Gastrocnemius medialis (tissue), 4 donors: ENCODE measurements at places on chromosomes 13 and 19.
A peak's percentile ranks its signal among the peaks of the same experiment; 100 is the strongest.

GRCh38 chr13:98297051-98297450 lies 120.0 kb upstream of the RNF113B start:
- no peak overlapping the region for H3K27ac ChIP-seq
- no peak overlapping the region for H3K4me3 ChIP-seq
- peaks cover 15% of the 10 kb centered on the region for H3K4me1 ChIP-seq
- no peaks in the 10 kb centered on the region for H3K27me3 ChIP-seq
- DNase-seq = no peak

GRCh38 chr13:89136678-89137077 lies 1465.5 kb downstream of the SLITRK5 start:
- no peak for DNase-seq
- no peak overlapping the region for H3K27ac ChIP-seq
- no peaks in the 10 kb centered on the region for H3K4me1 ChIP-seq
- no peaks in the 10 kb centered on the region for H3K27me3 ChIP-seq

DNA sequence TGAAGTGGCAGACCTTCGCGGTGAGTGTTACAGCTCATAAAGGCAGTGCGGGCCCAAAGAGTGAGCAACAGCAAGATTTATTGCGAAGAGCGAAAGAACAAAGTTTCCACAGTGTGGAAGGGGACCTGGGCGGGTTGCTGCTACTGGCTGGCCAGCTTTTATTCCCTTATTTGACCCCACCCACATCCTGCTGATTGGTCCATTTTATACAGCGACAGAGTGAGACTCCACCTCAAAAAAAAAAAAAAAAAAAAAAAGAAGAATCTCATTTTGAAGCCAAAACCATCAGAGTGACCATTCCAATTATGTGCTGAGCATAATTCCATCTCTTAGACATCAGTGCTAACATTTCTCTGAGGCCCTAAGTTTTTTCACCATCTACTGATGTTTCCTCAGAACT lies 1.9 kb upstream of the ZNF552 start:
- H3K36me3 ChIP-seq = no peaks in the 10 kb centered on the region
- H3K4me1 ChIP-seq = peaks cover 28% of the 10 kb centered on the region
- no peaks in the 10 kb centered on the region for H3K27me3 ChIP-seq

DNA sequence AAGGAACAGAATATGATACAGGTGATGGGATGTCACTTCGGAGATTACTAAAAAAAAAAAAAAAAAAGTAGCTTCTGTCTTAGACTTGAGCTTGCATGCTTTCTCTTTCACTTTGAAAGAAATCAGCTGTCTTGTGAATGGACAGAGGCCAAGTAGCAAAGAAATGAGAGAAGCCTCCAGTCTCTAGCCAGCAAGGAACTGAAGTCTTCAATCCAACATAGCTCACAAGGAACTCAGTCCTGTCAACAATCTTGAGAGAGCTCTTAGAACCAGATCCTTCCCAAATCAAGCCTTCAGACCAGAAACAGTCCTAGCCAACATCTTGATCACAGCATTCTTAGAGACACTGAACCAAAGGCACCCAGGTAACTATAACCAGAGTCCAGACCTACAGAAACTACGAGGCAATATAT lies 7.7 kb downstream of the N4BP2L2 start:
- H3K27me3 ChIP-seq = no peaks in the 10 kb centered on the region
- peak overlapping the region; percentile 78 for H3K27ac ChIP-seq
- peaks cover 82% of the 10 kb centered on the region for H3K4me1 ChIP-seq
- DNase-seq = peak; percentile 21
- H3K36me3 ChIP-seq = peaks cover 6% of the 10 kb centered on the region
- H3K4me3 ChIP-seq = peak overlapping the region; percentile 0

DNA sequence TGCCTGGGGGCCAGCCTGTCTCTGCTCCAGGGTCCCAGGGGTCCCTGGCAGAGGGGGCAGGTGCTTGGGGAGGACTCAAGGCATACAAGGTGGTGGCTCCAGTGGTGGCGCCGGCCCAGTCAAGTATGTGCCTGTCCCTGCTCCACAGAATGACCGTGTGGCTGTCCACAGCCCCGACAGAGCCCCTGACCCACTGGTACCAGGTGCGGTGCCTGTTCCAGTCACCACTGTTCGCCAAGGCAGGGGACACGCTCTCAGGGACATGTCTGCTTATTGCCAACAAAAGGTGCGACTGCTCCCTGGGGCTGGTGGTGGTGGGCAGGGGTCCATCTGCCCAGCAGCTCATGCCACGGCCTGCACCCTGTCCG lies 8.2 kb downstream of the YIPF2 start:
- peaks cover 52% of the 10 kb centered on the region for H3K36me3 ChIP-seq
- H3K27ac ChIP-seq = peak overlapping the region; percentile 54
- H3K4me1 ChIP-seq = peaks cover 20% of the 10 kb centered on the region
- no peaks in the 10 kb centered on the region for H3K27me3 ChIP-seq

DNA sequence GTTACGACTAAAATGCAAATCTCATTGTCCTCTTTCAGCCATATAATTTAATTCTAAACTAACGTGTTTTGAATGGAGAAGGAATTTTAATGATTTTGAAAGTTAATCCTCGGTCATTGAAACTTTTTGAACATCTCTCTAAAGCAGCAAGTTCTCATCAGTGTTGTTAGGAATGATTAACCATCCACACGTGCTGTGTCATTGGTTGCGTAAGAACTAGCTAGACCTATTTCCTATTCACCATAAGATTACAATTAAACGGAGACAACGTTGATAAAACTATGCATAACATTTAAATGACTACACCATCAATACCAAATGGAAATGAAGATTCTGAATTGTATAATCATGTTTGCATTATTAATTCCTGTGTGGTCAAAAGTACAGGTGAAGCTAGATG lies 155.6 kb upstream of the IRS2 start:
- peaks cover 11% of the 10 kb centered on the region for H3K4me1 ChIP-seq
- no peaks in the 10 kb centered on the region for H3K36me3 ChIP-seq
- no peak for DNase-seq
- H3K27ac ChIP-seq = no peak overlapping the region
- no peak overlapping the region for H3K4me3 ChIP-seq

DNA sequence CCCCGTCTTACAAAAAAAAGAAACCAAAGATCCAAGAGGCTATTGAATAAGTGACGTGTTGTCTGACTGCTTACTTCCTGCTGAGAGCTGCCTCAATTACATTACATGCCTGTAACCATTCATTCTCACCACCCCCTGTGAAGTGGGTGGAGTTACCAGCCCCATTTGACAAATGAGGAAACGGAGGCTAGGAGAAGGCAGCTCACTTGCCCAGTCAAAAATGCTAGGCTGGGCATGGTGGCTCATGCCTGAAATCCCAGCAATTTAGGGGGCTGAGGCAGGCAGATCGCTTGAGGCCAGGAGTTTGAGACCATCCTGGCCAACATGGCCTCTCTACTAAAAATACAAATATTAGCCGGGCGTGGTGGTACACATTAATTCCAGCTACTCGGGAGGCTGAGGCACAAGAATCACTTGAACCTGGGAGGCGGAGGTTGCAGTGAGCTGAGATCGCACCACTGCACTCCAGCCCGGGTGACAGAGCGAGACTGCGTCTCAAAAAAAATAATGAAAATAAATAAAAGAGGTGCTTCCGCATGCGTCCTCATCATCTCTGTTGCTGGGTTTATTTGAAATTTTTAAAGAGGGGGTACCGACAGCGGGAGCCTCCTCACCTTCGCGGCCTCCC lies 499 bp downstream of the LSM7 start:
- H3K36me3 ChIP-seq = peaks cover 20% of the 10 kb centered on the region
- H3K27ac ChIP-seq = peak overlapping the region; percentile 90
- H3K4me1 ChIP-seq = peaks cover 50% of the 10 kb centered on the region
- DNase-seq = no peak
- H3K4me3 ChIP-seq = peak overlapping the region; percentile 73
- no peaks in the 10 kb centered on the region for H3K27me3 ChIP-seq

GRCh38 chr19:12000152-12000981 lies 35.1 kb downstream of the ZNF433 start:
- no peaks in the 10 kb centered on the region for H3K36me3 ChIP-seq
- H3K27me3 ChIP-seq = no peaks in the 10 kb centered on the region
- no peak for DNase-seq
- H3K4me1 ChIP-seq = no peaks in the 10 kb centered on the region

DNA sequence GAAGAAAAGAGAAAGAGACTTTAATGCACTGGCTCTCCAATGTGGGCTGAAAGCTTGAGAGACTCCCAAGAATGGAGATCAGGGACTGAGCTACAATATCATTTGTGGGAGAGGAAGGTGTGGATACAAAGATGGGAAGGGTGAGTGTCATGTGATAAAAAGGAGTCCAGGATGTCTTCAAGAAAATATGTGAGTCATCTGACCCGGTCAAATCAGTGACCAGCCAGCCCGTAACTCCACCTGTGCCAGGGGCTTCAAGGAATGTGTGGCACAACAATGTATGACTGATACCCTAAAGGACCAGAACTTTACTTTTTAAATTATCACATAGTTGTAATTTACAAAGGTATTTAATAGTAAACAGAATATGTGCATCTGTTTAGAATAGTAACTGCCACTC lies 97.2 kb downstream of the DOCK9 start:
- peak overlapping the region; percentile 52 for H3K27ac ChIP-seq
- H3K36me3 ChIP-seq = no peaks in the 10 kb centered on the region
- H3K4me3 ChIP-seq = no peak overlapping the region

DNA sequence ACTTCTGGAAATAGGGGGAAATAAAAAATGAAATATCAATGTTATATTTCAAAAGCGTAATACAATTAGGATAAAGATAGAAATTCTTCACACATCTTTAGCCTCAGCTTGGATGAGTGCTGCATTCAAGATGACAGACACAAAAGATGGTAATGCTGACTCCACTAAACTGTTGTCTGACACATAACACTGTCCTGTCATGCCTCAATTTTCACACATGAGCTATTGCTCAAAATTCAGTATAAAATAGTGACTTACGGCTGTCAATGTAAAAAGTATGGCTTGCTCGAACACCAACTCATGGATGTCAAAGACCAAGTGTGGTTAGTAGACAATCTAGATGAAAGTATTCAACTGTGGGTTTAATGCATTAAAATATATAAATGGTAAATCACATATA lies 94.5 kb downstream of the KLF12 start:
- peaks cover 8% of the 10 kb centered on the region for H3K4me1 ChIP-seq
- no peak for DNase-seq
- H3K36me3 ChIP-seq = no peaks in the 10 kb centered on the region
- no peak overlapping the region for H3K27ac ChIP-seq
- H3K27me3 ChIP-seq = no peaks in the 10 kb centered on the region

GRCh38 chr13:79389026-79389425 lies 17.0 kb downstream of the RBM26 start:
- no peaks in the 10 kb centered on the region for H3K36me3 ChIP-seq
- H3K27ac ChIP-seq = no peak overlapping the region
- no peak for DNase-seq
- no peaks in the 10 kb centered on the region for H3K27me3 ChIP-seq
- H3K4me1 ChIP-seq = peaks cover 39% of the 10 kb centered on the region

DNA sequence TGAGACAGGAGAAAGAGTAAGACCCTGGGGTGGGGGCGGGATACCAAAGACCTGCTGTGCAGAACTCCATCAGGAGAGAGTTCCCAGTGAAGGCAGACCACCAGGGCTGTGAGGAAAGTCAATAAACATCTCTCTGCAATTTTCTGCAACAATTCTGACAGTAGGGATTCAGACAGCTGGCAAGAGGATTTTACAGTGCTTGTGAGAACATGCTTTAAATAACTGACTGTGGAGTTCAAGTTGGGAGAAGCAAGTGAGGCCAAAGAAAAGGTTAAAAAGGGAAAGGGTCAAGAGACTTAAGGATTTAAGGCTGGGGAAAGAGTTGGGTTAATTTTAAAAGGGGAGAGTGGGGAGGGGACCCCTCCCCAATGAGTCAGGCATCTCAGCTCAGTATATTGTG lies 98.4 kb downstream of the USP12 start:
- H3K27me3 ChIP-seq = no peaks in the 10 kb centered on the region
- H3K4me3 ChIP-seq = no peak overlapping the region
- H3K27ac ChIP-seq = no peak overlapping the region
- no peak for DNase-seq
- peaks cover 30% of the 10 kb centered on the region for H3K36me3 ChIP-seq
- no peaks in the 10 kb centered on the region for H3K4me1 ChIP-seq

DNA sequence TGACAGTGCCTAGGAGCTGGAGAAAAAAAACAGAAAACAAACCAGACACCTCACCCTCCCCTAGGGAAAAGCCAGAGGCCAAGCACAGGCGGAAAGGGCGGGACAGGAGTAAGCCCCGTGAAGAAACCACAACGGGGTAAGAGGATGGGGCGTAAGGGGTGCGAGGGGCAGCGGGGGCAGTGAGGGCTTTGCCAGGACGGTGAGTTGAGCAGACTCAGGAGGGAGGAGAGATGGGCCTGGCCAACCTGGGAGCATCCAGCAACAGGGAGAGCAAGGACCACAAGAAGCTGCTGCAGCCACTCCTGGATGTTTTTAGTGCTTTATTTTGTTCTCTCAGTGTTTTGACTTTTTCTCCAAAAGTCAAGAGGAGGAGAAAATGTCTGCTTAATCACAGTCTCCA lies 114.1 kb upstream of the SOX1 start:
- H3K4me1 ChIP-seq = no peaks in the 10 kb centered on the region
- H3K36me3 ChIP-seq = no peaks in the 10 kb centered on the region
- no peak for DNase-seq
- H3K27me3 ChIP-seq = no peaks in the 10 kb centered on the region

- no peaks in the 10 kb centered on the region for H3K4me1 ChIP-seq
- no peaks in the 10 kb centered on the region for H3K27me3 ChIP-seq
- DNase-seq = no peak
- H3K4me3 ChIP-seq = no peak overlapping the region
- H3K27ac ChIP-seq = no peak overlapping the region
- H3K36me3 ChIP-seq = no peaks in the 10 kb centered on the region
Observed at GRCh38 chr13:70714993-70715392, 606.7 kb upstream of the KLHL1 start.

- no peaks in the 10 kb centered on the region for H3K4me1 ChIP-seq
- no peak for DNase-seq
- no peak overlapping the region for H3K4me3 ChIP-seq
- no peak overlapping the region for H3K27ac ChIP-seq
- no peaks in the 10 kb centered on the region for H3K36me3 ChIP-seq
Observed at GRCh38 chr13:93411186-93411680, 184.6 kb downstream of the GPC6 start.

- H3K4me3 ChIP-seq = no peak overlapping the region
- H3K4me1 ChIP-seq = peaks cover 17% of the 10 kb centered on the region
- H3K36me3 ChIP-seq = peaks cover 74% of the 10 kb centered on the region
- DNase-seq = no peak
- peak overlapping the region; percentile 27 for H3K27ac ChIP-seq
Observed at GRCh38 chr19:10112895-10113591, 1.6 kb downstream of the P2RY11 start.

DNA sequence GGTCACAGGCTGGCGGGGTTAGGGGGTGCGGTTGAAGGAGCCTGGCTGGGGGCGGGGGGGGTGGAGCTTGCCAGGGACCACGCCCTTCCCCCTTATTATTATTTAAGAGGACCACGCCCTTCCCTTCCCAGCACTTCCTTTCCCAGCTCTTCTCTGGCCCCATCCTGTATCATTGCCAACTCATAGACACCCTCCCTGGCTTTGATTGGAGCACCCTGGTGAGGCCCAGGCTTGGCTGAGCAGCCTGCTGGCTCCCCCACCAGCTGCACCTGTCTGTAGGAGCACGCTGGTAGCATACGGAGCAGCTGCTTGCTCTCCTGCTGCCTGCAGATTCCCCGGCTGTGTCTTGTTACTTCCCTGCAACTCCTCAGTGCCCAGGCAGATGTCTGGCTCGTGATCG lies 62.5 kb upstream of the PDX1 start:
- H3K27ac ChIP-seq = no peak overlapping the region
- no peaks in the 10 kb centered on the region for H3K36me3 ChIP-seq
- H3K27me3 ChIP-seq = no peaks in the 10 kb centered on the region
- no peaks in the 10 kb centered on the region for H3K4me1 ChIP-seq
- DNase-seq = no peak
